Stimulated activated CD8-positive, alpha-beta memory T cell treated with anti-CD3 and anti-CD28 coated beads, Interleukin-2, amount 100 ng/mL, for 1 hour (primary cell): ENCODE measurements at places on chromosomes 1 and 21.

GRCh38 chr1:193971595-193971994 lies 785.2 kb upstream of the B3GALT2 start:
- DNase-seq = no peak

GRCh38 chr21:26085127-26085526 lies 85.4 kb downstream of the APP start:
- no peak for DNase-seq

DNA sequence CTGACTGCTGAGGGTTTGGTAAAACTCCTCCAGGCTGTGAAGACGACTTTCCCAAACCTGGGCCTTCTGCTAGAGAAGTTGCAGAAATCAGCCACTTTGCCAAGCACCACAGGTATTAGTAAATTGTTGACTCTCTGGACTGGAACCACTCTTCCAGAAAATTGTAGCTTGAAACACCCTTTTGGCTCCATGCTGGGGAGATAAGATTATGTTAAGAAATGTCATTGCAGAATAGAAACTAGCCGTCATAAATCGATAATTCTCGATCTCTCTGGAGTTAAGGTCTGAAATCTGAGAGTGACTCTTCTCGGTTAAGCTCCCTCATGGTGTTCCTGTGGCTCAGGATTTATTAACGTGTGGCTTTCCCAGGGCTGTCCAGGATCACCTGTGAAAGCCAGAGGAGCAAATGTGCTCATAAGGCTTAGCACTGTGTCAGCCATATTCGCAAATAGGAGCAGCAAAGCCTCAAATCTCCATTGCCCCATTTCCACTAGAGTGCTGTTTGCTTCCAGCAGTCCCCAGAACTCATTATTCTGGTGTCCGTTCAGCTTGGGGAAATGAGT lies 54.6 kb downstream of the ZBTB40 start:
- DNase-seq = no peak

GRCh38 chr1:219660666-219661463 lies 48.0 kb upstream of the ZC3H11B start:
- DNase-seq = no peak

DNA sequence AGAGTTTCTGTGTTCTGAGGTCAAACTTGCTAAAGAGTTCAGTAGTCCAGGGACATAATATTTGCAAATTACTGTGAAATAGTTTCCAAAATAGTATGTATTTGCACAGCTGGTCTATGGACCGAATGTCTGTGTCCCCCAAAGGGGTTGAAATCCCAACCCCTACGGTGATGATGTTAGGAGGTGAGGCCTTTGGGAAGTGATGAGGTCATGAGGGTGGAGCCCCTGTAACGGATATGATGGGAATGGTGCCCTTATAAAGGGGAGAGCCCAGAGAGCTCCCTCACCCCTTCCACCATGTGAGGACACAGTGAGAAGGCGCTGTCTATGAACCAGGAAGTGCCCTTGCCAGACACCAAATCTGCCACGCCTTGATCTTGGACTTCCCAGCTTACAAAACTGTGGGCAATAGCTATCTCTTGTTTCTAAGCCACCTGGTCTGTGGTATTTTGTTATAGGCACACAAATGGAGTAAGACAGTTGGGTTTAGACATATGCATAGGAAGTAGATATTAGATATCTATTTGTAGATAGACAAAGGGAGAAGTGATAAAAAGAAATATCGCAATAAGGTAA lies 21.7 kb downstream of the RNF187 start:
- no peak for DNase-seq

GRCh38 chr1:53134961-53135734 lies 7.3 kb downstream of the SLC1A7 start:
- no peak for DNase-seq

DNA sequence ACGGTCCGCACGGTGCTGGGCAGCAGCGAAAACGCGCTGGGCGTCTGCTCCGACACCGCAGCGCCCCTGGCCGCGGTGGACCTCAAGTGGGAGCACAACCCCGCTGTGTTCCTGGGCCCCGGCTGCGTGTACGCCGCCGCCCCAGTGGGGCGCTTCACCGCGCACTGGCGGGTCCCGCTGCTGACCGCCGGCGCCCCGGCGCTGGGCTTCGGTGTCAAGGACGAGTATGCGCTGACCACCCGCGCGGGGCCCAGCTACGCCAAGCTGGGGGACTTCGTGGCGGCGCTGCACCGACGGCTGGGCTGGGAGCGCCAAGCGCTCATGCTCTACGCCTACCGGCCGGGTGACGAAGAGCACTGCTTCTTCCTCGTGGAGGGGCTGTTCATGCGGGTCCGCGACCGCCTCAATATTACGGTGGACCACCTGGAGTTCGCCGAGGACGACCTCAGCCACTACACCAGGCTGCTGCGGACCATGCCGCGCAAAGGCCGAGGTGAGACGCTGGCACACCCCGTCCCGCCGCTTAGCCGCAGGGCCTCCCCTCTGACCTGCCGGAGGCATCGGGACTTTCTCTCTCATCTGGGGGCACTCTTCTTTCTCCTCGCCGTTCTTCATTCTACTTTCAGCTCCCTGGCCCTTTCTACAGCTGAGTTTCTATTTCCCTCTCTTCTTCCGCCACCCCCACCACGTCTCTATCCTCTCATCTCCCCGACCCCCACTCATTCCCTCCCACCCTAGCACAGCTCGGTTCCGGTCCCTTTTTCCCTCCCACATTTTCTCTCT lies 1.0 kb downstream of the NPR1 start:
- DNase-seq = no peak

GRCh38 chr1:176926330-176927086 lies 238.0 kb downstream of the ASTN1 start:
- no peak for DNase-seq

GRCh38 chr1:8077120-8077573 lies 51.0 kb upstream of the ERRFI1 start:
- DNase-seq = no peak

DNA sequence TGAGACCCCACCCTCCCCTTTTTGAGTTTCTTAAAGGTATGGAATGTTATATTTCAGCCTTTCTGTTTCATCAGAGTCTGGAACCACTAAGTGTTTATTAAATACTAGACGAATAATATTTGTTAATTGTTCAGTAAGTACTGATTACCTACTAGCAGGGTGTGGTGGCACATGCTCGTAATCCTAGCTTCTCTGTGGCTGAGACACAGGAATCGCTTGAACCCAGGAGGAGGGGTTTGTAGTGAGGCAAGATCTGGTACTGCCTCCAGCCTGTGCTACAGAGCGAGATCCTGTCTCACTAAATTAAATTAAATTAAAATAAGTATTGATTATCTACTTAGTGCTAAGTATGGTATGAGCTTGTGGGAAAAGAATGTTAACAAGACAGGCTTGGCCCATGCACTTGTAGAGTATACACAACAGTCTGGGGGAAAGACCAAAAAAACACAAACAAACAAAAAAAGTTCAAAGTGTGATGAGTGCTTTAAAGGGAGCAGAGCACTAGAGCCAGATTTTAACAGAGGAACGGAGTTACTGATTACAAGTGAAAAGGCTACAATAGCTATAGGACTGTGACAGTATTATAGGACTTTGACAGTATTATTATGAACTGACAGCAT lies 2.4 kb downstream of the CEPT1 start:
- DNase-seq = no peak

DNA sequence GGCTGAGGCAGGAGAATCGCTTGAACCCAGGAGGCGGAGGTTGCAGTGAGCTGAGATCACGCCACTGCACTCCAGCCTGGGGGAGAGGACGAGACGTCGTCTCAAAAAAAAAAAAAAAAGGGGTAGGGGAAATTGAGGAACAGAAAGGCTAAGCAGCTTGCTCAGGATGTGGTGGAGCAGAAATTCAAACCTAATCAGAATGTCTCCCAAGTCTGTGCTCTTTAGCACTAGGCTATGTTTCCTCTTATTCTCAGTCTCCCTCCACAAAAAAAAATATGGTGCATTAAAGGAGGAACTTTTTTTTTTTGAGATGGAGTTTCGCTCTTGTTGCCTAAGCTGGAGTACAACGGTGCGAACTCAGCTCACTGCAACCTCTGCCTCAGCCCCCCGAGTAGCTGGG lies 114.2 kb downstream of the SLC16A1 start:
- DNase-seq = no peak

GRCh38 chr21:46483300-46484295 lies 24.9 kb downstream of the DIP2A start:
- DNase-seq = no peak

GRCh38 chr1:202998836-202999750 lies 8.1 kb upstream of the TMEM183A start:
- DNase-seq = peak; percentile 39

GRCh38 chr21:38787461-38788274 lies 18.1 kb upstream of the ETS2 start:
- DNase-seq = no peak

DNA sequence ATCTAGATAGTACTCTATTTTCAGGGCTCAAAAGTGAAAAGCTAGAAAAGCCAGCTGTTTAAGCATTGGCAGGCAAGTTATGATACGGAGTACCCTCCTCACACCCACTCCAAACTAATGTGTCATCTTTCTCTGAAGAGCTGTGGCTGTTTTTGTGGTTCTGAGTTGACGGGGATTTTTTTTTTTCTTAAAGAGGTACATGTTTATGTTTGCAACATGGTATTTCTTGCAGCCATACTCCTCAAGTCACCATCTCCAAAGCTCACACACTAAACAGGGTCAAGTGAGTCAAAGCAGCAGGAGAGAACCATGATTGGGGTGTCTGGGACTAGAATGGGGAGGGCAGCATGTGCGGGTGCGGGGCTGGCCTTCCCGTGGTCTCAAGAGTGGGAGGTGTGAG lies 347.2 kb downstream of the DISC1 start:
- no peak for DNase-seq

- no peak for DNase-seq
Observed at GRCh38 chr1:47418681-47419325, 2.7 kb downstream of the FOXE3 start.

DNA sequence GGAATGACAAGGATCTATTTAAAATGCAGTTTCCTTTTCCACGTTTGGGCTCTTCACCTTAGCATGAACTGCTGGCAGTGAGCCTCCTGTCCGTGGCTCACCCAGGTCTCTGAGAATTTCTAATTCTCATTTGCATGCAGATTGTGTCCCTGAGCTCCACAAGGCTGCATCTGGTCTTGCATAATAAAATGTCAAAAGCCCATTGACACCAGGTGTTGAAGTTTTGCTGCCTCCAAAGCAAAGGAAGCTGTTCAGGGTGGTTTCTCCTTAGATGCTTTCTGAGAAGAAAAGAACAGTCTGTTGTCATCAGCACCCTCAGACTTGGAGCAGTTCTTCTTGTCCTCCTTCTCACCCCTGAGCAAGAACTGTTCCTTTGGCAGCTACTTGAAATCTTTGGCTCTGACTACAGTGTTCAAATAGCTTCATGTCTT lies 433.1 kb upstream of the KAZN start:
- DNase-seq = no peak

- DNase-seq = no peak
Observed at GRCh38 chr1:16014509-16015482, 3.0 kb downstream of the HSPB7 start.

DNA sequence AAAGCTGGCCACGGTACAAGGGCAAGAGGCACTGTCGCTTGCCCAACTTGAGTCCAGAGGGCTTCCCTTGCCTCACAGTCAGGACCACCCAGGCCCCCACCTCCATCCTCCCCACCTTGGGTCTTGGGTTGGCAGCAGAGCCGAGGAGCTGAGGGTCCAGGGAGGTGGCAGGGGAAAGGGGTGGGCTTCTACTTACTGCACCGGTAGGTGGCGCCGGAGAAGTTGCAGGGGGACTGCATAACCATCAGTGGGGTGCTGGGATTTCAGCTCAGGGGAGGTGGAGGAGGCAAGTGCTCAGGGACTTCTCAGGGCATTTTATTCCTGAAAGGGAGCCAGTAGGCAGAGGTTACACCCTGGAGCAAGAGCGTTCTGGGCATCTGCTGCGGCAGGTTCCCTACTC lies 44.0 kb downstream of the TRIM62 start:
- DNase-seq = peak; percentile 7

DNA sequence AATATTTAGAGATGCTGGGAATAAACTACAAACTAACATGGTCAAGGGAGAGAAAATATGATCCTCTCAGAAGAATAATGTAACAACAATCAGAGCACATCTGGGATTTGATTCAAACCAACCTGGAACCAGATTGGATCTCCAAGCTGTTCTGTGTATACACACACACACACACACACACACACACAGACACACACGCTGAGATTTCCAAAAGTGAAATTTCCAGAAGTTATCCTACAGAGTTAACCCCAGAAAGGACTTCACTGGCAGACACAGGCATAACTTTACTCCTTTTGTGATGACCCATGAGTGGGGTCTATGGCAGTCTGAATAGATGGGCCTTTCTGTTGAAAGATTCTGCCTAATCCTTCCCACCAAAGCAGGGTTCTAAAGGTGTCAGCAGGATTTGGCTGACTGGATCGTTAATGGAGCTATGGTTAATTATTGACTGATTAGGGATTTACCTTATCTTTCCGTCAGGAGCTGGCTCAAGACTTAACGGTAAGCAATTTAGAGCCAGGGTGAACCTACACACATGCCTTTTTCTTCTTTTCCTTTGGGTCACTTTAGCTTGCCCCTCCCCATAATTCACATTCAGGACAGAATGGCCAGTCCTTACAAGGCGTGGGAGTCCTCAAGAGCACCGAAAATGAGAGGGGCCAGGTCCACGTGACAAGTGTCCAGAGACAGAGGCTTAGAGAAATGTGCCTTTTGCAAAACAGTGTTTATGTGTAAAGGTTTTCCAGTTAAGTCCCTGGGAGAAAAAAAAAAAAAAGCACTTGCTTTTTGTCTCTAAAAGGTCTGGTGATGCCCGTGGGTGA lies 10.9 kb upstream of the PROX1 start:
- DNase-seq = no peak

- no peak for DNase-seq
Observed at GRCh38 chr1:92404661-92405060, 82.1 kb downstream of the GFI1 start.

GRCh38 chr1:2099886-2100779 lies 49.9 kb downstream of the PRKCZ start:
- DNase-seq = no peak

- DNase-seq = no peak
Observed at GRCh38 chr1:42259059-42259738, 75.8 kb downstream of the FOXJ3 start.

DNA sequence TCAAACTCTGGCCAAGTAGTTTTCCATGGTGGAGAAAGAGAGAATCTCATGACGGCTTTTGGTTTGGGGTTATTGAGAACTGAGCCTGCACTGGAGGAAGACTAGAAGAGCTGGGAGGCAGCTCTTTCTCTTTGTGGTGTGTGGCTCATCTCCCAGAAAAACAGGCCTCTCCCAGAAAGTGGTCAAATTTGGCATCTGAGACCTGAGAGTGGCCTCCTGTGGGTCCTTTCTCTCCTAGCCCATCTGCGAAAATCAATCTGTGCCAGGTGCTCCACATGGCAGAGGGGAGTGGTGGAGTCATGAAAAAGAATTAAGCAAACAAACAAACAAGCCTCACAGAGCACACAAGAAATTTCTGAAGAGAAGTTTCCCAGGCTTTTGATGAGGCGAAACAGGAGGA lies 305.0 kb downstream of the ST6GALNAC3 start:
- no peak for DNase-seq

- no peak for DNase-seq
Observed at GRCh38 chr1:224182057-224182865, 779 bp upstream of the DEGS1 start.
